HEK293T (cell line): ENCODE measurements at places on chromosomes 12 and 14.

- no peak for DNase-seq
These were observed 206.0 kb upstream of the DCN start for GRCh38 chr12:91388573-91388972.

DNA sequence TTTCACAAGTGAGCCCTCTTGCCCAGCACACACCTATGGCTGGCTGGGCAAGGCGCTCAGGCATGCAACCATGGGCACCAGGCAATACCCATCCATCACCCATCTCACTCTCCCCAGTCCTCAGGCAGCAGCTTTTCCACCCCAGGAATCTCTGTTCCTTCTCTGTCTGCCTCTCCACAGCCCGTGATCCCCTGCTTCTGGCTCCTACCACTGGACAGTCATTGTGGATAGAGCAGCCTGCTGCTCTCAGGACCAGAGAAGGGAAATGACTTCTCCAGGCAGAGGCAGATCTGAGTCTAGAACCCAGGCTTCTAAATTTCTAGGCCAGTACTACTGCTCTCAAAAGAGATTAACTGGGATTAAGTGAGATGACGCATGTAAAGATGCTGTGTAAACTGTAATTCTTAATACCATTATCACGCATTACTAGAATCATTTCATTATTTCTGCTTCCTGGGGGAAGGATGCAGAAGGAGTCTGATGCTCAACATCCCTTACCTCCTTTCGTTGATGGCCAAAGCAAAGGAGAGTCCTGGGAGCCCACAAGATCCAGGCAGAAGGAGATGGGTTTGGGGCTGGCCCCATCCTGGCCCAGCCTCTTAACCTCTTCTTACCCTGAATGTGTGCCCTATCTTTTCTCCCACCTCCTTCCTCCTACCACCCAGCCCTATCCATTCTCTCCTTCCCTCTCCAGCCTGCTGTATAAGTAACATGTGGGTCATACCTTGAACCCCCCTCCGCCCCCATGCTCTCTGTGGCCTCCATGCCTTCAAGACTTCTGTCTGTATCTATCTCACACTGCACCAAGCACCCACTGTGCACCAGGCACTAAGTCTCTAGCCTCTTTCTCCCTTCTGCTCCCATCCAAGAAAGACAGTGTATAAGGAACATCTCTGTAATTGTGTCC, 4.8 kb upstream of the AQP5 start:
- no peak for DNase-seq

GRCh38 chr14:88325883-88326282, 2.8 kb upstream of the KCNK10 start:
- DNase-seq, result no peak

GRCh38 chr14:103542605-103543088, 13.7 kb downstream of the TRMT61A start:
- no peak for DNase-seq

- no peak for DNase-seq
These were observed 15.5 kb downstream of the SOAT2 start for GRCh38 chr12:53118751-53119300.

GRCh38 chr14:24335461-24336171, 745 bp upstream of the ADCY4 start:
- no peak for DNase-seq

DNA sequence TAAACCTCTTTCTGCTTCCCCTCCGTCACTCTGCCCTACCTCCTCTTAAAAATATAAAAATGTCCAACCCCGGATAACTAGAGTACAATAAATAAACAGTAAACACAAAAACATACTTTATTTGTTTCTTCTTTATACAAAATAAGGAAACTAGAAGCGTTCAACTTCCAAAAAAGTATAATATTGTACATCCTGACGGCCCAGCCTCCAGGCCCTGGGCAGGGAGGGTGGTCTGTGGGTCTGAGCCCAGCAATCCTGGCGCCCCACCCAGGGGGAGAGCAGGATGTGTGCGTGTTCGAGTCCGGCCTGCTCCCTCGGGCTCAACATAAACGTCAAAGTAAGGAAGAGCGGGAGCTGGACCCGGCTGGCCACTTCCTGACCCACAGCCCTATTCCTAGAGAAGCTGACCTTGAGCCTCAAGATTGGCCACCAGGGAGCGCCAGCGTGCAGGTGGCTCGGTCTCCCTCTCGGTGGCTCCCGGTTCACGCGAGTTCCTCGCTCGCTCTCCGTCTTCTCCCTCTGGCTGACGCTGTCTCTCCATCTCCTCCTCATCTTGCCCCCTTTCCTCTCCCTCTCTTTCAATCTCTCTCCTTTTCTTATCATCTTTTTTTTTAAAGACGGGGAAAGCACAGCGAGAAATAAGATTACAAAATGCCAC, 9.4 kb downstream of the LHX5 start:
- DNase-seq, result peak; percentile 80

GRCh38 chr14:39107591-39107996, 4.6 kb upstream of the SEC23A start:
- DNase-seq, result peak; percentile 14

DNA sequence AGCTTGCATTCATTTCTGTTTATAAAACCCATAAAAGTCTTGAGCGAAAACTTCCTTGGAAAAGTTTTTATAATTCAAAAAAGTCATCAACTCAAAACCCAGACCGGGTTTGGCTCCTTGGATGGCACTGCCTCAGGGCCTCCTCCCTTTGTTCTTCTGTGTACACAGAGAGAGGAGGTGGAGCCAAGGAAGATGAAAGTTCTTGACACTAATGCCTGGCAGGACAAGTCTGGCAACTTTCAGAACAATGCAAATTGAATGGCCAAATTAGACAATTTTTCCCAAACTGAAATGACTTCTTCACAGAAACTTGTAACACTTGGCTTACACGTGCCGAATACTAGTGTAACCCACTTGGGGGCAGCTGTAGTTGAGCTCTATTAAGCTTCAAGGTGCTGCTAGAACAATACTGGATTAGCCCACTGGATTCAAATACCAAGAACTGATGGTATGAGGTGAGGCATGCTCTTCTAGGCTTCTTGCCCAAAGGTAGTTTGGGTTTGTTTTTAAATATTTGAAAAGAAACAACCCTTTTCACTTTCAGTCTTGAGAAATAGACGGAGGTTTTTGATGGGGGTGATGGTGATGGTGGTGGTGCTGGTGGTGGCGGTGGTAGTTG, 86.6 kb upstream of the FRMD6 start:
- no peak for DNase-seq

DNA sequence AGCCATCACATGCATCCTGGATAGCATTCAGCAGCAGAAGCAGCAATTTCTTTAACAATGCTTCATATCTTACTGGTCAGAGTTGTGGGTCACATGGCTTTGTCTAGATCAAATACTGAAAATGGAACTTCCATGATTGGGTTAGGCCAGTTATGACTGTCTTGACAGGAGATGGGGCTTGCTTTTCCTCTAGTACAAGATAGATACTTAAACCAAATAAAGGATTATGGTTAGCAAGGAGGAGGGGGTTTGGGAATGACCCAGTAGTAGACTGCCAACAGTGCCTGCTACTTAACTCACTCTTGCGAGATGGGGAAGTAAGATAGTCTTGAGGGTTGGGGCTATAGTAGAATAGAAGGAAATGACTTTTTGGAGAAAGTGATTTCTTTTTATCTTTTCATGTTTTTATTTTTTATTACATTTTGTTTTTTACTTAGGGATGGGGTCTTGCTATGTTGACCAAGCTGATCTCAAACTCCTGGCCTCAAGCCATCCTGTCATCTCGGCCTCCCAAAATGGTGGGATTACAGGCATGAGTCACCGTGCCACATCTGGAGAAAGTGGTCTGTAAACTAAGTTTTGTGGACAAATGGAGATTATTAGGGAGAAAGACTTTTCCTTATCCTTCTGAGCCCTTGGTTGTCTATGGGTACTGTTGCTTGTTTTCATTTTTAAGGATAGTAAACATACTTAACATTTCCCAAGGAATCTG, 37.6 kb downstream of the WNK1 start:
- DNase-seq, result no peak

- DNase-seq, result no peak
These were observed 148.2 kb downstream of the KIF21A start for GRCh38 chr12:39294715-39295114.

- DNase-seq, result no peak
These were observed 16.3 kb upstream of the MYO1H start for GRCh38 chr12:109331301-109331952.

- DNase-seq, result no peak
These were observed 127.5 kb upstream of the RMST start for GRCh38 chr12:97335115-97335514.

GRCh38 chr12:123075646-123076171, 75.2 kb downstream of the PITPNM2 start:
- DNase-seq, result peak; percentile 62

DNA sequence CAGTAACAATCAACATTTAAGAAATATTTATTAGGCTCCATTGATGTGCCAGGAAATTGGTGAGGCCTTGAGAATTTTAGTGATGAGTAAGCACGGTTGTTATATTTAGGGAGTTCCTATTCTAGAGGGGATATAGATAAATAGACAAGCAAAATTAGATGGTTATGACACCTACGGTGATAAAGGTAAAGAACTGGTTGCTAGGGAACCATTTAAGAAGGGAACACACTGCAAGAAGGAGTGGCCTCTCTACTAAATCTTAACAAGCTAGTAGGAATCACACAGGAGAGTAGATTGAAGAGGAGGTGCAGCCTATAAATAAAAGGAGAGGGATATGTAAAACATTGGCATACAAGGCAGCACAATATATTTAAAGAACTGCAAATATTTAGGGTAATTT, 155.2 kb downstream of the LRIG3 start:
- DNase-seq, result no peak

DNA sequence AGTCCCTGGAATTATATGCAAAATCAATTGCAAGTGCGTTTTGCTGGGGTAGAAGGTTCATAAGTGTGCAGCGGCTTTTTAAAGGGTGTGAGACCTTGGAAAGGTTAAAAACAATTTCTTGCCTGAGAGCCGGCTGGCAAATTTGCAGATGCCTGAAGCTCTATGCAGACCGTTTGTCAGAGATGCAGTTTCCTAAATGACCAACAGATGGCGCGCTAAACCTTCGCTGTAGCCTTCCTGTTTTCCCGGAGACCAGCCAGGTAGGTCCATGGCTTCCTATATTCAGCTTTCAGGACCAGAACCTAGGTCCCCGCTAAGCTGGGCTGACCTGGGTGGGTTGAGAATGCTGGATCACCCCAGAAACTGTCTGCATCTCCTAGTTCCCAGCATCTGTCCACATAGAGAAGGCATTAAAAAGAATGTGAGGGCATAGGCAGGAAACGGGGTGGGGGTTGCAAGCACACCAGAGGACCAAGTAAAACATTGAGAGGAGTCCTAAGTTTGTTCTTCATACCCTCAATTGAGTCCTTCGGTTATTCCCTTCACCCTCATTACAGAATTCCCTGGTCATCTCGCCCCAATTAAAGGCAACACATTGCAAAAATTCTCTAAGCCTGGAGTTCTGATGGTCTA, 5.7 kb upstream of the NOS1 start:
- DNase-seq, result peak; percentile 81

DNA sequence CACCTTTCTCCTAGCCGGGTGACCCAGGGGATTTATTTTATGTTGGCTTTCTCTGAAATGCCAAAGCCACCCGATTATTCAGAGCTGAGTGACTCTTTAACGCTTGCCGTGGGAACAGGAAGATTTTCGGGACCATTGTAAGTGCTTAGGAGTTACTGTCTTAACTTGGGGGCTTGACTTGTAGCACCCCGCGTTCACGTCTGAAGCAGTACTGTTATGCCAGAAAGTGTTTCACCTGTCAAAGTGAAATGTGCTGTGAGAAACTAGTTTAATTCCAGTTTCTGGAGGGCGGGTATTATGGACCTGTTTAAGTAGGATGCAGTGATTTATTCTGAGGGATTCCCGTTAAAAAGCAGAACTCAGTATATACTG, 218 bp downstream of the LYSET start:
- no peak for DNase-seq

- no peak for DNase-seq
These were observed 29.1 kb downstream of the ATG14 start for GRCh38 chr14:55382483-55382882.

GRCh38 chr12:67422081-67422480, 152.9 kb downstream of the CAND1 start:
- DNase-seq, result no peak

DNA sequence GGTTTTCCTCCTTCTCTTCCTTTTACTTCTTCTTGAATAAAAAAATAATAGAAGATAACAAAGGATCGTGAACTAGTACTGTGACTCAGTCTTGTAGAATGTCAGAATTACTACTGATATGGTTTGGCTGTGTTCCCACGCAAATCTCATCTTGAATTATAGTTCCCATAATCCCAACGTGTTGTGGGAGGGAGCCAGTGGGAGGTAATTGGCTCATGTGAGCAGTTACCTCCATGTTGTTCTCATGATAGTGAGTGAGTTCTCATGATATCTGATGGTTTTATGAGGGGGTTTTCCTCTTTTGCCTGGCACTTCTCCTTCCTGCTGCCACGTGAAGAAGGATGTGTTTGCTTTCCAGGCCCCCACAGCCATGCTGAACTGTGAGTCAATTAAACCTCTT, 549.6 kb downstream of the DIO2 start:
- DNase-seq, result no peak

GRCh38 chr14:93012951-93013719, 90.2 kb downstream of the CHGA start:
- DNase-seq, result no peak

- no peak for DNase-seq
These were observed 390.1 kb downstream of the NAV3 start for GRCh38 chr12:78220811-78221210.

DNA sequence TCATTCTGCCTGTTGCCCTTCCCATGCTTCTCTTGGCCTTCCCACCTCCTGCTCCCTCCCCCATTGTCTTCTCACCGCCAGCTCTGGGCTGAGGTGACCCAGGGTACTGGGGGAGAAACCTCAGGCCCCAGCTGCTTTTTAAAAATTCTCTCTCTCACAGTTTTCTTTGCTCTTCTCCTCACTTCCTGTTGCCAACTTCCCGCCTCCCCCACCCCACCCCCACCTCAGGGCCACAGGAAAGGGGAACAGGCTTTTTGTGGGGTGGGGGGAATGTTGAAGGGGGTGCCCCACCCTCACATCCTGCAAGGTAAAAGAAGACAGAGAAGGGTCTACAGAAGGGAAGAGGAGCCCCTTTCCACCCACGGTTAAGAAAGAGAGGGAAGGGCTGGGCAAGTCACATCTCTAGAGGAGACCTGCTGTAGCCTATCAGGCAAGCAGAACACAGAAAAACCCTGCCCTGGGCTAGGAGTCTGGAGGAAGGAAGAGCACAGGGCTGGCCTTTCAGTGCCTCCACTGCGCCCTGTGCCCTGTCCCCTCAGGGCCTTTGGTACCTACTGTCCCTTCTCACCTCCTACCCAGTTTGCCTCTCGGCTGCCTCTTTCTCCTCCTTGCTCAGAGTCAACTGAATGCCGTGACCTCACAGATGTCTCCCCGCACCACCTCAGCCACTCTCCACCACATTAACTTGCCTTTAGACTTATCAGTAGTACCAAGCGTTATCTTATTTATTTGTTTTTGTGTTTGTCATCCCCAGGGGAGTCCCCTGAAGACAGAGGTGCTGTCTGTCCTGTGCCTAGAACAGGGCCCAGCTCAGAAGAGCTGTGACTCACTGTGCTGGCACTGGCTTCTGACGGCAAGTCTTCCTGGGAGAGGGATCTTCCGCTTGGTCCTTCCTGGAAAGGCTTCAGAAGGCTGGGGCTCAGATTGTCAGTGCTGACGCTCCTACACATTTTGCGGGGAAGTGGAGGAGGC, 1.7 kb downstream of the ARHGAP9 start:
- no peak for DNase-seq

GRCh38 chr14:87600240-87600639, 392.7 kb downstream of the GALC start:
- DNase-seq, result no peak
